ENCODE measurements at places on chromosomes 11 and 22.

DNA sequence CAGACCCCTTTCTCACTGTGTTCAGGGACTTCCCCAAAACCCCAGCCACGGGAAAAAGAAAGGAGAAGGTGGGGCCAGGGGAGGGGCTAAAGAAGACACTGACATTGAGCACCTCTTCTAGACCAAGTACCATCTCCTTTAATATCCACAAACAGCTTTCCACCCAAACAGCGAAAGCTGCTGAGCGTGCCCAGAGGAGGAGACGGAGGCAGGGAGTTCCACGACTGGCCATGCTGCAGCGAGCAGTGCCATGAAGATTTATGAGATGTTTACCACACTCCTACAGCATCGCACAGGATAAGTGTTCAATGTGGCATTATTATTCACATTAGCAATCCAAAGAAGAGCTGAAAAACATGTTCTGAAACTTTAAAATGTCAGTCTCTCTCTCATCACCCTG is 127.4 kb downstream of the LARGE1 start:
- no peak for DNase-seq

DNA sequence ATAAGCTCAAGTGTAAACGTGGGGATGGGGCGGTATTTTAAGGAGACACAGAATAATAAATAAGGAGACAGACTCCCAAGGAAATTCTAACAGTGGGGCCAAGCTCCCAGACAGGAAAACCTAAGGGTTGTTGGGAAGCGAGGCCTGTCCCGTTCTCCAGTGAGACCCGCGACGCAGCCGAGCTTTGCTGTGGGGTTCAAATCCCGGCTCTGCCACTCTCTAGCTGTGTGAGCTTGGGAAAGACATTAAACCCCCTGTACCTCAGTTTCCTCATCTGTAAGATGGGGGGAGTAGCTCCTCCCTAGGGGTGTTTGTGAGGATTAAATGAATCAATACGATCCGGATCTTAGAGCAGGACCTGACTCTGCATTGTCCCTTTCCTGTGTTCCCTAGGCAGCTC is 106.8 kb downstream of the TRIM29 start:
- DNase-seq: no peak

DNA sequence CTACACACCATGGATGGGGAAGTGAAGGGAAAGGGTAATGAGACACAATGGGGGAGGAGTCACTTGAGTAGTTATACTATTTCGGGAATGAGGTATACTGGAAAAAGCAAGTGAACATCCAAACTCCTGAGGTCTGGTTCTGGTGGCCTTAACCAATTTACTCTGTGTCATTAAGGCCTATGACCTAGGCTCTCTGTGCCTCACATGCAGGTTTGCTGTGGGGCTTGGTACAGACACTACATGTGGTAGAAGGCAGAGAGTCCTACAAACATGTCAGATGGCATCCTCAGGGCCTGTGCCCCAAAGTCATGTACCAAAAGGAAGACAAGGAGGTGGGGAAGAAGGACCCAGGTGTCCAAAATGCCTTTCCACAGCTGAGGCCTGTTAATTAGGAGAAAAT is 98.9 kb downstream of the TRIM29 start:
- DNase-seq: no peak

DNA sequence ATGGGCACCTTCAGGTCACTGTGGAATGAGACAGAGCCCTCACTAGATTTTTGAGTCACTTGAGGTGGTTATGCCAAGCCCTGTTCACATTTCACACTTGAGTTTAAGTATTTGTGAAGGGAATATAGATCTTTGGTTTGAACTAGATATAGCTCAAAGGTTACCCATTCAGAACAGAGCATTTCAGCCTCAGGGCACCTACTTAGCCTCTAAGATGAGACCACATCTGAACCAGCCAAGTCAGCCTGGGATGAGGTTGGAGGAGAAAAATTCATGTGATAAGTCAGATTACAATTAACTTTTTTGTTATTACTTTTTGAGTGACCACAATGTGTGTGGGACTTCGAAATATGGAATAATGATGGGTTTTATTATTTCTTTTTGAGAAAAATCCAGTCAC is 127.8 kb downstream of the TEAD1 start:
- no peak for DNase-seq

DNA sequence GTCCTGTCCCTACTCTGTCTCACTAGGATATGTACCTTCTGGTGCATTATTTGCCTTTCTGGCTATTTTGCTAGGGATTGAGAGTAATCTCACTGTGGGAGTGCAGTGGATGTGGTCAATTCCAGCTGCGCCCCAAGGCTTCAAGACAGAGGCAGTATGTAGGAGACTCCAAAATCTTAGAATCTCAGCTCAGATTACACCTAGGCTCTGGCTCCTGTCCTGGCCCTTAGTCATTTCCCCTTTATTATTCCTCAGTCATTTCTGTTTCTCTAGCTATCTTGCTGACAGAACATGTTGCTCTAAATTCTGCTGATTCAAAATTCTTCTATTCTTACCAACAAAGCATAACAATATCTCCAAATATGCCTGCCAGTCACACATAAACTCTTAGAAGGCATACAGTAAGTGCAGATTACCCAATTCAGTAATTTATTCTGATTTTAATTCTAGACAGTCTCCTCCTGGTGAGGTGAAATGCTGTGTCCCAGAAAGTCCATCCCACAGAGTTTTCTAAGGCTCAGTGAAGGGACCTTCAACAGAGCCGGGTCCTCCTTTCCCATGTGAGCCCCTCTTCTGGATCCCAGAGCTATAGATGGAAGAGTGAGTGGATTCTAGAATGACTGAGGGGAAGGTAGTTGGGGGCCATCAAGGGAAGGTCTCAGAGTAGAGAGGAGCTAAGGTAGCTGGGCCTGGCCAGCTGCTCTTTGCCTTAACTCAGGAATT is 24.3 kb upstream of the GLYATL1 start:
- DNase-seq: no peak

GRCh38 chr11:82845356-82846353 is 54.6 kb downstream of the PRCP start:
- no peak for DNase-seq

GRCh38 chr11:115396533-115396932 is 107.7 kb downstream of the CADM1 start:
- DNase-seq: no peak

GRCh38 chr11:41486424-41486823 is 27.0 kb upstream of the LRRC4C start:
- no peak for DNase-seq

DNA sequence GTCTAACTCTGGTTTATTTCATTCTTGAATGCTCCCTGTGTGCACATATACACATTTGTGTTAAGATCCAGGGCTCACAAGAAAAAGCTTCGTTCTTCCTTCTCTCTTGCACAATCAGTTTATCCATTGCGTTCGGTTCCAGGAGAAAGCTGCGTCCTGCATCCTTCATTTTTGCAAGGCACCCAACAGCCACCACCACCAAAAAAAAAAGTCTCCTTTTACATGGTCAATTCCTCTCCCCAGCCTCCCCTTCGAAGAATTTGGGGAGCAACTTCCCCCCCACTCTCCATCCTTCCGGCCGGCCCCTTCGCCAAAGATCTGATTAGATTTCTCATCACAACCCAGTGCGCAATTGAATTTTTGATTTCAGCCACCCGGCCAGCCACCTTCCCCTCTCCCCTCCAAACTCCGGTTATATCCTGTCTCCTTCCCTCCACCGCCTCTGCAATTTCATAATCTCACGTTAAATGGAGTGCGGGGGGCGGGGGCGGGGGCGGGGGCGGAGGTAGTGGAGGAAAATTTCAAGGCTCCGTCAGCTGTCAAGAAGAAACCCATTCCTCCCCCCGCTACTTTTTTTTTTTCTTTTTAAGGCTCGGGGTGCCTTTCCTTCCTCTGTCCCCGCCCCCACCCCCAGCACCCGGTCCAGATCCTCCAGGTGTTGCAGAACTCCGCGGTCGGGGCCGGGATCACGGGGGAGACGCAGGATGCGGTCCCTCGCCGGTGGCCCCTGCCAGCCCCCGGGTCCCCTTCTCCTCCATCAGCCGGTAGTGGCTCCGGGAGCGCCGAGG is 1166.5 kb downstream of the LRRC4C start:
- no peak for DNase-seq

GRCh38 chr11:93984936-93985335 is 36.2 kb upstream of the HEPHL1 start:
- DNase-seq: no peak

- DNase-seq: no peak
Measured at GRCh38 chr11:20536784-20537183, 62.6 kb upstream of the SLC6A5 start.

DNA sequence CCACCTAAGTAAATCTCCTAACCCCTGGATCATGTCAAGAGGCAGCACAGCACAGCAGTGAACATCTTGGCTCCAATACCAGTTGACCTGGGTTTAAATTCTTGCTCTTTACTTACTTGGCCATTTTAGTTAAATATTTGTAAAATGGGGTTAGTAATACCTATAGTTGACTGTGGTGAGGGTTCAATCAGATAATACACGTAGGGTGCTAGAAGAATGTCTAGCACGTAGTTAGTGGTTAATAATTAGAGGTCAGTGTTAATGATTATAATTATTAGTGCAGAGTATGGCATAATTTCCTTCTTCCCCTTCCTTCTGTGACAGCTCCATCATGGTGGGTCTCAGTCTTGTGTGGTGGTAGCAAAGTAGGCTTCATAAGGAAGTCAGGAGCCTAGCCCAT is 520.8 kb downstream of the INSC start:
- no peak for DNase-seq

DNA sequence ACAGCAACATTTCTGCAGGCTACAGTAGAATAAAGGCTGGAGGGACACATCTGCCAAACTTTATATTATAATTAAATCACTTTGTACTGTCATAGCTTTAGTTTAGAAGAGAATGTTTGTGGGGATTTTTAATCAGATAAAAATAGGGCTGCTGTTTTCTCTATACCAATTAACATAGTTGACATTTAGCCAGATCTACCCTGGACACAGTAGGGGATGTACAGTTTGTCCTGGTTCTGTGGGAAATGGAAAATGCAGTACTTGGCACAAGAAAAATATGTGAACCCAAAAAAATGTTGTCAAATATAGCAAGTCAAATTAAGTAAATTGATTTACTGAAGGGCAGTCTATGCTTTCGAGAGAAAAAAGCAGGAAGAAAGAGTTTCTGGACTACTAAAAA is 20.8 kb upstream of the PICALM start:
- DNase-seq: no peak

DNA sequence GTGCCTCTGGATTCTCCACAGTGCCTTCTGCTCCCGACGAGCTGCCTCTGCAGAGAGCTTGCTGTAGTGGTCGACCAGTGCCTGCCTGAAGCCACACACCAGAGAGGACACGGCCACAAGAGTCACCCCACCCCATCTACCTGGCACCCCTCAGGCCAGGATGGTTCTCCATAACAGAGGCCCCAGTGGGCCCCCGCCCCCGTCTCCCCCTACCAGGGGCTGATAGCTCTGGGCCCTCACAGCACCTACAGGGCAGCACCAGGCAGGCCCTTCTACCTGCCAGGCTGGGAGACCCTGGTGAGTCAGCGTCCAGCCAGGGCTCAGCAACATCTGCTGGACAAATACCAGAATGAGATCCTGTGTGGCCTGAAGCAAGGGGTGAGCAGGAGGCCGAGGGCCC is 21.7 kb downstream of the SELENOO start:
- no peak for DNase-seq

DNA sequence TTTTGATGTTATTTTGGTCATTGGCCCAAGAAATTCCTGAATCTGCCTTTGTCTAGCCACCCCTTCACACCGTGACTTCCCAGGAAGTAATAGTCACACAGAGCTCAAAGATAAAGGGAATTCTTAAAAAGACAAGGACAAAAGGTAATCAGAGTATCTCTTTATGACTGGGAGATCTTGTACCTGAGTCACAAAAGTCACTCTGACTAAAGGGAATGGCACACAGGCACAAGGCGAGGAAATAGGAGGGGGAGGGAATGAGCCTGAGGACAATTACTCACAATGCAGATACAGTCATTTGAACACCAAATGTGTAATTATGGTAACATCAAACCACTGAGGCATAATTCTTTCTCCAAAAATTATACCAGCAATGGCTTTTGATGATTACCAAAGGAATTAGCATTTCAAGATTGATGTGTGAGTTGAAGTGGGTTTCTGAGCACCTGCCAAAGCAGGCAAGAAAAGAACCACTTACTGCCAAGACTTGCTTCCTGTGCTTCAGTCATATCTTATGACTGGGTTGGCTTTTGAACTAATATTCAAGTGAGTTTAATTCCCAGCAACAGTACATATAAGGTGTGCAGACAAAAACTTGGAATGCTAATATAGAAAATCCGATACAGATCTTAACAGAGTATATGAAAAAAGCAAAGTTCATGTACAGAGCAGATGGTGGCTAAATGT is 856.4 kb downstream of the LRRC4C start:
- DNase-seq: no peak

DNA sequence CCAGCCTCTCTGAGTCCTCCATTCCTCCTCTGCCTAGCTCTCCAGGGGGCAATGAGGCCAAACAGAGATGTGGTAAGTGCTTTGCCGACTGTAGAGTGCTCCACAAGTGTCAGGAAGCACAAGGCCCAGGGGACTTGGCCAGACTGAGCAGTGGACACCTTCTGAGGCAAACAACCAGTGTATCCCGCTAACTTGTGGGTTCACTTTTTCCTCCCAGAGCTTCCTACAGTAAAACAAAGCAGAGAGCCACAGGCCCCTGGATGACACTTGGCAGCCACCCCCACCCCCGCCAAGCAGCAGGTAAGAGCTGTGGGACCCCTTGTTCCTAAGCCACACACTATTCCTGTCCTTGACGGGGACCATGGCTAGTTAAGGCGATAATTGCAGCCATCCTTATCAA is 160.9 kb downstream of the CACNA1I start:
- no peak for DNase-seq

DNA sequence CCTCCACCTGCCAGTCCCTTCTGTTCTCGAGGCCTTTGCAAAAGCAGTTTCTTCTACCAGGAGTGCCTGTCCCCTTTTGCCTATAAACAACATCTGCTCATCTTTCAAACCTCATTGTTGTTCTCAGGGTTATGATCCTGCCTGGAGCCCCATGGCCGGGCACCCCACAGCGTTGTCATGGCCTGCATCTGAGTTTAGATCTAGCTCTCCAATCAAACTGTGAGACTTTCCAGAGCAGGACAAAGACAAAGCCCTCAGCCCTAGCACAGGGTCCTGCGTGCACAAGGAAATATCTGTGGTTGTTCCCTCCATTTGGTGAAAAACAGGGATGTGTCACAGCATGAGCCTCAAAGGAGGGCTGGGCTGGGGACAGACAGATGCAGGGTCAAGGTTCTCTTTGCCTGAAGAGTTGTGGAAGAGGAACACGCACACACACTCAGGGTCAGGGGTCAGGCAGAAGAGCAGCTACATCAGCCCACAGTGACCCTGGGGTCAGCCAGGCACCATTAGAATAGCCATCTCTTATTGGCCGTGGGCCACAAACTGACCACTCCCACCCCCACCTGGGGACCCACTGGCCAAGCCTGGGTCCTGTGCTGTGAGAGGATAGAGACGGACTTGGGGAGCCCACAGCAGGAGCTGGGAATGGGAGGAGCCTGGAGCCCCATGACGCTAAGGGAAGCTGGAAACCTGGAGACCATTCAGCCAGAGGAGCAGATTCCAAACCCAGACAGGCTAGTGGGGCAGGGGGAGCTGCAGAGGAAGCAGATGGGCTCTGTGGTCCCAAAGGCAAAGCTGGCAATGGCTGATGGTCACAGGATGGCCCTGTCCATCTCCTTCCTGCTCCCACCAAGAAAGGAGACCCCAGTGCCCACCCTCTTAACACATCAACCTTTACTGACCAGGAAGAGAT is 99.4 kb downstream of the PDE2A start:
- DNase-seq: no peak
